ENCODE measurements at places on chromosomes 4 and X.

DNA sequence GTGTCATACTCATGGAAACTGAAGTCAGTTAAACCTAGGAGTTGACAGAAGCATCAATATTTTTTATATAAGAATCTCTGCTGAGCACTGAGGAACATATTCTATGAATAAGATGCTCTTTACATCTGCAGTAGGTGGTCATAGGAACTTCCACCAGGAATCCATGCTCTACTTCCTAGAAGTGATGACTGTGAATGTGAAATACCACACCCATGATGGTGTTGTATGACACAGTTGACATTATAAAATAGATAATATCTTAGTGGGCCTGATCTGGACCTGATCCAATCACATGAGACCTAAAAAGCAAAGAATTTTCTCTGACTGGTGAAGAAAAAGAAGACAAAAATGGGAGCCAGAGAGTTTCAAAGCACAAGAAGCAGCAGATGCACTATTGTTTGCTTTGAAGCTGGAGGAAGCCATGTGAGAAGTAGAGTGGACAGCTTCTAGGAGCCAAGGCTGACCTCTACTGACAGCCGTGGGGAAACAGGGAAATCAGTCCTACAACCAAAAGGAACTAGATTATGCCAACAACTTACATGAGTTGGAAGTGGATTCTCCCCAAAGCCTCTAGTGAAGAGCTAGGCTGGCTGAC lies 68.6 kb upstream of the HS3ST1 start:
- DNase-seq: no peak

DNA sequence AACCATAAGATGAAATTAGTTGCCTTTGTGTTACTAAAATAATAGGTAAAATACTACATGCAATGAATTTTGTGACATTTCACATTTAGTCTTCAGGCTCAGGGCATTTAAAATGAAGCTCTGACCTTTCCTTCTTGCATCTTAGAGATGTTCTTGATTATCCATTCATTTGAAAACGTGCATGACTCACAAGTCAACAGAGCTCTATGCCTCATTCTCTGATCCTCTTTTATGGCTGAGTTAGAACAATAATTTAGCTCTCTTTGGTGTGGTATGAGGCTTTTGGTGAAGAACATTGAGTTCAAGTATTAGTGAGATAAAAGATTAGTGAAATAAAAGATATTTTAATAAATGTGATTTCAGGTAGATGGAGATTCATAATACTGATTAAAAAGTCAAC lies 66.5 kb downstream of the TIGD2 start:
- no peak for DNase-seq

DNA sequence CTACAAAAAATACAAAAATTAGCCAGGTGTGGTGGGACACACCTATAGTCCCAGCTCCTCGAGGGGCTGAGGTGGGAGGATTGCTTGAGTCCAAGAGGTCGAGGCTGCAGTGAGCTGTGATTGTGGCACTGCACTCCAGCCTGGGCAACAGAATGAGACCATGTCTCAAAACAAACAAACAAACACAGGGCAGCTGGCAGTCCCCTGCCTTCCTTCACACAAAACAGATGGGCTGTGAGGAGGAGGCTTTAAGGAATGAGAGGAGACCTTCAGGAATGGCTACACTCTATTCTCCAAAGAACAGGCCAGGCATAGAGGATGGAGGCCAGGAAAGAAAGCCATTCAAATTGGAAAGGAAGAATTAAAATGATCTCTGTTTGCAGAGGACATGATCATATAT lies 65.6 kb upstream of the MAML3 start:
- no peak for DNase-seq

DNA sequence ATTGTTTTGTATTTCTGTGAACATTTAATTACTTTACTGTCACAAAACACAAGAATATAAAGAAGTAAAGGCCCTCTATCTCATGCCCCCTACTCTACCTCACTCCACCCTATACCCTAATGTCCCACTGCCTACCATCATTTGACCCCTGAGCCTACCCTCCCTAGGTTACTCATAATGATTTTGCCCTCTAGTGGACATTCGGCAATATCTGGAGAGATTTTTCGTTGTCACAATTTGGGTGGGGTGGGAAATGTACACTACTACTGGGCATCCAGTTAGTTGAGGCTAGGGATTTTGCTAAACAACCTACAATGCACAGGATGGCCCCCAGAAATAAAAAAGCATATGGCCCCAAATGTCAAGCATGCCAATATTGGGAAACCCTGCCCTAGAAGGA lies 10.2 kb downstream of the TEX13A start:
- no peak for DNase-seq

DNA sequence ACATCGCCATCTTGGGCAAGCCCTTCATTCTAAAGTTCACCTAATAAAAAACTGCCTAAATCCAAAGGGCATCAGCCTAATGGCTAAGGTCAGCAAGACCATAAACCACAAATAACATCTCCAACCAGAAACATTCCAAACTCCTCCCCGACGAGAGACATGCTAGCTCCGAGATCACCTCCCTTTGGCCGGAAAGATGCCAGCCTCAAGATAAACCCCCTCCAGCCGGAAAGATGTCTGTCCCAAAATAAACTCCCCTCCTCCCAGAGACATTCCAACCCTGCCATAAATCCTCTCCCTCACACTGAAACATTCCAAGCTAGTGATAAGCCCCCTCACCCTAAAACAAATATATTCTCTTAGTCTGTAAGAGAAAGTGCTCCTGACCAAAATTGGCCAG lies 13.3 kb upstream of the DYNLT3 start:
- DNase-seq: no peak

DNA sequence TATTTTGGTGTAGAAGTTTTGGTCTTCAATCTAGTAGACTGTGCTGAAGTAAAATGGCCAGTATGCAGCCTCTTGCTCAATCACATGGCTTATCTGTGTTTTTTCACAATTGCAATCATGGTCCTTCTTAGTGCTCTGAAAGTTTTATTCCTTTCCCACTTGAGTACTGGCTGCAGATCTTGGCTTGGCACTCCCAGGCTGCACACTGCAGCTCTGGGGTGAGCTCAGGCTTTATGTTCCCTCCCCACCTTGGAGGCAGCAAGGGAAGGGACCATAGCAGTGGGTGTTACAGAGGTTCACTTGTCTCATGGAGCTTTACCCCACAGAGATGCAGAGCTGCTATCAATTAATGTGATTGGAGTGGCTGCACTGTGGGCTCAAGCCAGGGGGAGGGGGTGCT lies 156.0 kb downstream of the TENT5D start:
- DNase-seq: no peak

DNA sequence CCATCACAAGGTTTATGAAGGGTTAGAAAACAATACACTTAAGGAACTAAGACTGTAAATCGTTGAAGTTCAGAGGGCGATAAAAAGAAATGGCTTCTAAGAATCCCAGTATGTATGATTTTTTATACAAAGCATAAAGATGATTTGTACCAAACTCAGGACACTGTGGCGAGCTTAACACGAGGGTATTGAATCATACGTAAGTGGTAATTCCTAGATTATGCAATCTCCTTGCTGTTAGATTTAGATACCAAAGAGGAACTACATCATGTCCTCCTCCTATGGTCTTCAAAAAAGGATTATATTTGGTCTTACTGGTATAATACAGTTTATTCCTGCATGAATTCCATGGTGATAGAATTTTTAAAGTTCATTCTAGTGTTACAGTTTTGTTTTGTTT lies 23.9 kb downstream of the NFKB1 start:
- no peak for DNase-seq

GRCh38 chr4:119518915-119519410 lies 109.6 kb downstream of the PDE5A start:
- DNase-seq: no peak

GRCh38 chr4:121654738-121655137 lies 42.0 kb downstream of the ANXA5 start:
- DNase-seq: no peak

GRCh38 chr4:136900696-136901095 lies 631.6 kb downstream of the PCDH18 start:
- no peak for DNase-seq

GRCh38 chr4:164935363-164935762 lies 42.1 kb downstream of the TRIM61 start:
- no peak for DNase-seq

DNA sequence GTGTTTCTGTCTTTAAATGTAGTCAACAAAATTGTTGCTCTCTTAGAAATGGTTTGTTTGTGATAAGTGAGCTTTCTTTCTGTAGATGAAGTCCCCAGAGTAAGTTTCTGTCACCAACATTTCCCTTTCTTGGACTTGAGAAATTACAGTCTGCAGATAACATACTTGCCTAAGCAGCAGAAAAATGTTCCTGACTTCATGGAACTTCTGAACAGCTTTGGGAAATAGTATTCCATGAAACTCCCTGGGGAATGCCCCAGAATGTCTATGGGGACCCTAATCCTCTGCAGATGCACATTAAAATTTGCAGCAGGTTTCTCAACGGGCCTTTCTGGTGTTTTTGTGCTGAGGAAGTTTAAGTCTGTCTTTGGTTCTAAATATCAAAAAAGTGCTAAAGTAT lies 38.6 kb upstream of the NEIL3 start:
- DNase-seq: no peak

- DNase-seq: no peak
Measured at GRCh38 chr4:94412019-94412657, 39.6 kb upstream of the PDLIM5 start.

GRCh38 chrX:49287665-49288064 lies 15.8 kb upstream of the GAGE10 start:
- DNase-seq: no peak

GRCh38 chrX:31132821-31133241 lies 61.0 kb upstream of the FTHL17 start:
- no peak for DNase-seq

DNA sequence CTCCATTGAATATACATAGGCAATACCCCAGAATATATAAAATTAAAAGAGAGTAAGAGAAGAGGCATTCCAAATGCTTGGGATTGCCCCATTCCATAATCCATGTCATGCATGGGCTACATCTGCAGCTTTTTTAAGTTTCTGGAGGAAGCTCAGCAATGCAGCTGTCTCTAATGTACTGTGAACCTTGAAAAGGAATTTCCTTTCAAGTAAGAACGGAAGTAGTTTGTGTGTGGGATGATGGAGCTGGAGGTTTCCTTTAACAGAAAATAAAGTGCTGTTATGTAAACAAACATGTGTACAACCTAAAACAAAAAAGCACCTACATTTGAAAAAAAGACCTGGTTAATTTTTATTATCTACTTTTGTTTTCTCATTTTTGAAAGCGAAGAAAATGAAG lies 303.5 kb downstream of the BMPR1B start:
- DNase-seq: no peak

GRCh38 chrX:49059201-49059600 lies 402 bp downstream of the CCDC120 start:
- no peak for DNase-seq

- DNase-seq: no peak
Measured at GRCh38 chrX:133523526-133523925, 108.2 kb upstream of the GPC4 start.

DNA sequence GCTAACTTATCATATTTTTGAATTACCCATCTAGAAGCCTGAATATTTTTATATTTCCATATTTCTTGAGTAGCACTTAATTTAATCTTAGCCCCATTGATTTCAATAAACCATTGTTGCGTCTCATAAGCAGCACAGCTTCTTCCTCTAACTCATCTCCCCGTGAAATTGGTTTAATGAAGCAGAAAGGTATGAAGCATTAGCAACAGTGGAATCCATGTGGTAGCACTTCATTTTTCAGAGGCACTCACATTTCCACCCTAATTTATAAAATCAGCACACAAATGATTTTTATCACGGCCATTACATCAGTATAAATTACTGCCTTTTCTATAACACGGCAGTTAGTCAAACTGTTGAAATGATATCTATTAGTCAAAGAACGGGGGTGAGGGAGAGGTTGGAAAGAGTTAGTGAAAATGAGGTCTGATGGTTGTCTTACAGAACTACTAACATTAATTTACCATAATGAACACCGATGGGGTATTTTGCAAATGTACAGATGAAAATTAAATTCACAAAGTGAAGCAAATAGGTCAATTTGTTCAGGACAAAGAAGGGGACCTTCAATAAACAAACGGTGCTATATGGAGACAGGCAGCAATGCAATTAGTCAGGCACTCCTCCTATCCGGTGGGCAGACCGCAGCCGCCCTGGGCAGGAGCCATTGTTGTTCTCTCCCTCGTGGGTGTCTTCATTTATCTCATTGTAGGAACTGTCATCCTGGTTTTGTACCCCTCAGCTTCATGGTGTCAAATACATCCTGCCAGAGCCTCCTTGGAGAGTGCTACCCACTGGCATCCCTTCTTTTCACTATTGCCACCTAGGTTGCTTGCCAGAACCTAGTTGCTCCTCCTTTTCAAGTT lies 205.7 kb downstream of the SOX3 start:
- no peak for DNase-seq

DNA sequence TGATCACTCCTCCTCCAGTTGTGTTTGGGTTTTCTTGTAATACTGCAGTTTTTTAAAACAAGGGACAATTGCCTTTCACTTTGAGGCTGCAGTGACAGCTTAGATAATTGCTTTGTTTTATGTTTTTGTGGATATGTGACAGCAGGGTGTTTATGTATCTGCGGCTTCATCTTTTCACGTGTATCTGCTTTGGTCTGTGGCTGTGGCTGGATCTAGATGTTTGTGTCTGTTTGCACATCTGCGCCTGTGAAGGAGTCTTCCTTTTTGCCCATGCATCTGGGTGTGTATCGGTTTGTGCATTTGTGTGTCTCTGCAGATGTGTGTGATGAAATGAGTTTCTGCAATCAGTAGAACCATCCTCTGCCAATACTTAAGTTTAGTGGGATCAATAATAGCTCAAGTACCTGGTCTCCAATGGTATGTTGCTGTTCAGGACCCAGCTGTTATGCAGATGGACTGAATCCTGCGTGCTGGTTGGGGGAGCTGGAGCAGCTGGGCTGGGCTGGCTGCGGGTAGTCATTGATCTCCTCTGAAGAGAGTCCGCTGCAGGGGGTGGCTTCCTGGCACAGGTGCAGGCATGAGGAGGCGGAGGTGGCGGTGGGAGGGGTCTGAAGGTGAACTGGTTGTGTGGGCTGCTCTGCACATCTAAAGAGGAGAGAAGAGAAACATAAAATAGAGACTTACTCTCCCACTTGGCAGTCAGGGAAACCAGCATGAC lies 390.3 kb downstream of the SH2D1A start:
- DNase-seq: no peak

GRCh38 chr4:25786497-25787065 lies 76.2 kb downstream of the SEL1L3 start:
- DNase-seq: no peak

GRCh38 chr4:163988865-163989264 lies 494.4 kb downstream of the TMA16 start:
- no peak for DNase-seq

GRCh38 chr4:147985376-147985775 lies 253.5 kb downstream of the ARHGAP10 start:
- no peak for DNase-seq

- DNase-seq: no peak
Measured at GRCh38 chr4:64538219-64538618, 129.0 kb upstream of the TECRL start.

DNA sequence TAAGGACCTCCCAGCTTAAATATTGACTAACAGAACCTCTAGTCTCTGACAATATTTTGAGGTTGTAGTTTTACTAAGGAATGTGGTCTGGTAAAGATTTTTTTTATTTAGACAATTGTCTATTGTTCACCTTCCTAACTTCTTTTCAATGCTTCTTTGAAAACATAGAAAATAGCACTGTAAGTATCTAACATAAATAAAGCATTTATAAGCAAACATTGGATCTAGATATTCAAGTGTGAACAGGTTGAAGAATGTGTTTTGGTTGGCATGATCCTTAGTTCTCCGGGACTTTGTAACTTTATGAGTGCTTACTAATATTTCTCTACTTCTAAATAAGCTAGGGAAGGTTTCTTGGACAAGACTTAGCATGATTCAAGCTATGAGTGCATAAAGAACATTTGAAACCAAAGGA lies 285.4 kb upstream of the ARSJ start:
- no peak for DNase-seq

GRCh38 chr4:80153874-80154544 lies 43.3 kb upstream of the PRDM8 start:
- no peak for DNase-seq
